ENCODE measurements at places on chromosomes 5 and 9.

DNA sequence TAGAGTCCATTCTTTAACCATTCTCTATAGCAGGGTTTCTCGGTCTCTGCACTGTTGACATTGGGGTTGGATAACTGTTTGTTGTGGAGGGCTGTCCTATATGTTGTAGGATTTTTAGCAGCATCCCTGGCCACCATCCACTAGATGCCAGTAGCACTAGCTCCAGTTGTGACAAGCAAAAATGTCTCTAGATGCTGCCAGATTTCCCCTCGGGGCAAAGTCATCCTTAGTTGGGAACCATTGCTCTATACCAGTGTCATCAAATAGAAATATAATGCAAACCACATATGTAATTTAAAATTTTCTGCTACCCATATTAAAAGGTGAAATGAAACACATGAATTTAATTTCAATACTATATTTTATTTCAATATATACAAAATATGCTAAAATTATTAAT lies 2.9 kb downstream of the TTC23L start:
- DNase-seq: no peak

GRCh38 chr5:134226441-134227192 lies 744 bp upstream of the PPP2CA start:
- DNase-seq: no peak

DNA sequence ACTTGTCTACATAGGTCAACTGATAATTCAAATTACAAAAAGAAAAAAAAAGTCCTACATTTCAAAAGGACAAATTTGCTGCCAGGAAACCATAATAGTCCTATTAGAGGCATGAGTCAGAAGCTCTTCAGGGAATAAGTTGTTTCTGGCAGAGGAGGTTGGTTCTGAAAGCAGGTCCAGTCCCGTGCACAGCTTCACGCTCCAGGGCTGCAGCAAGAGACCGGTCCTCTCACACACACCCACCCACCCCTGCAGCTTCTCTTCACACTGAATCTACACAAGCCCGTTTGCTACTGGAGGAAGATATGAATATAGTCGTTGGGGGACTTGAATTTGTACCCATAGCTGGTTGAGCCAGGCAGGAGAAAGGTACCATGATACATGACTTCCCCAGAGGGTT lies 36.9 kb upstream of the SLC1A3 start:
- DNase-seq: no peak

DNA sequence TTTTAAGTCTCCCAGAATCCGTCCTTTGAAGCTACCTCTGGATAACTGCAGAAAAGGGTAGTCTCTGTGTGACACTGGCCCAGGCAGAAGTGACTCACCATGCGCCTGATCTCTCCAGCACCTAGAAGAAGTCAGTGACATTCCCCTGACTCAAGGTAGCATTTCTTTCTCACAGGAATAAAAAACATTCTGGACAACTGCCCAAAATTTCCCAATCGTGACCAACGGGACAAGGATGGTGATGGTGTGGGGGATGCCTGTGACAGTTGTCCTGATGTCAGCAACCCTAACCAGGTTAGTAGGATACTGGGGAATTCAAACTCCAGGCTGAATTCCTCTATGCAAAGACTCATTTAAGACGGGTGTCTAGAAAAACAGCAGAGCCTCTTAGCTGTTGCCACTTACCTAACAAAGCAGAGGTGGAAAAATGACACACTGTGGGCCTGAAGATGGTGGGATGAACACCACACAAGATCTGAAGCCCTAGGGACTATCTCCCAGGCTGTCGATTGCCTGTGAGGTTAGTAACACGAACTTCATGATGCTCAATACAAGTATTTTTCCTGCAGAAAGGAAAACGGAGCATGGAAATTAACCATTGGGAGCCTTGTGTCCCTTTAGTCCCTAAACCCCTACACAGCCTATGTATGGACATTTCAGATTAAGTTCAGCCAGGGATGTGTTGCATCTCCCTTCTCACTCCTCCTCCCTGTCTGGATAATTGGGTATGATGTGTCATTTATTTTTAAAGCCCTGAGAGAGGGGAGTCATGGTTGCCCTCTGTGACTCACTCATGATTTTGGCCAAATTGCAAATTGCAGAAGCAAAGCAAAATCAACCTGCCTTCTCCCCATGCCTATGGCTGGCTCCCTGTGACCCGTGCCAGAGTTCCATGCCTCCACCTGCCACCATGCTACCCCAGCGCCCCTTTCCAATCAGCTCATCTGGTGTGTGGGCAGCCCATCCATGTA lies 37.2 kb downstream of the THBS4 start:
- DNase-seq: no peak

DNA sequence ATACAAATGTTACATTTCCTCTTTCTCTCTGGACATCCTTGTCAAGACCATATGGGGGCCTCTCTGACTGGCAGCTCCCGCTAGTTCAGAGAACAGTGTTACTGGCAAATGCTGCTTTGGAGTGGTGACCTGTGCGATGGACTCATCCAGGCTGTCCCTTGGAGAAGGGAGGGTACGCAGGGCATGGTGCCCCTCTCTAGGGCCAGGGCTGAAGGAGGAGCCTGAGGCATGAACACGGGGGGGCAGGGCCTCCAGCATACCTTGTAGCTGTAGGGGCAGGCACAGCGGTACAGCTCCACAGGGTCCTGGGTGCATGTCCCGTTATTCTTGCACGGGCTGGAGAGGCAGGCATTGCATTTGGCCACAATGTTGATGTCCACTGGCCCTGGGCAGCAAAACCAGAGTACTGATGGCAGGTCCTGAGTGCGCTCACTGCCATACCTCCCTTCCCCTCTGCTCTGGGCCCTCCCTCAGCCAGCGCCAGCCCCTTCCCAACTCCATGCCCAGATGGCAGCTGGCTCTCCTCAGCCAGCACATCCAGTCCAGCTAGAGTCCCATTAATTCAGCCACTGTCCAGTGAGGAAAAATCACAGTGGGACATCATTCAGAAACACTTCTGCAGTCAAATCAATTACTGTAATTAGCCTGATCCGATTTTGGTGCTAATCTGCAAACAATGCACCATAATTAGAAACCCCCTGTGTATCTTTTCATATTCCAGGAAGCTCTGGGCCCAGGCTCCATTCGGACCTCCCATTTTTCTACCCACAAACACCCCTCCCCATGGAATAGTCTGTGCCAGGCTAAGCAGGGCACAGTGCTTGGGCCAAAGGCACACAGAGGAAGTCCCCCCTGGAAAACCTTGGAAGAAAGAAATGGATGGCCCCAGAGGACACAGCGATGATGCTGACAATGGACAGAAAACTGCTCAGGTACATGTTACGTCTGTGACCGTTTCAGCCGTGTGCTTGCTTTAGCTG lies 128.8 kb upstream of the PANK3 start:
- no peak for DNase-seq

Data from AG09319 (cell line).